ENCODE measurements at places on chromosomes 3 and 15.

DNA sequence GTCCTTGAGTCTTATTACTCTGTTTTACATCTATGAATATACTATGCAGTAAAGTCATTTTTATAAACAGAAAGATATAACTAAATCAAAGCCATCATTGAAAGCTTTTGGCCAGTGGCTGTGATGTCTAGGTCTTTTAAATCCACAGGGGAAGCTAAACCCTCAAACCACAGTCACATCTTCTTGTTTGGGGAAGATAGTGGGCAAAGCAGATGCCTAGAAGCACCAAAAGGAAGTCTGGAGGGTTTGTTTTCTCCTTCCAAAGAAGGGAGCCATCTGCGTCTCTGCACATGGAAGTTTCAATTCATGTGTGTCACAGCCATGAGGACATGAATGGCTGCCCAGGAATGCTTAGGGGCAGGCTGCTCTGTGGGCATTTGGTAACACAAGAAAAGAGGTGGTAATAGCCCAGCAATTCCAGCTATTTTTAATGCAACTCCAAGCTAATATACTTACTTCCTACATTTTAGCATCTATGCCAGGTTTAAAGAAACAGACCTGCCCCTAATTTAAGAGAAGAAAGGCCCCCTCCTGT, 322.2 kb downstream of the SLC9A9 start:
- DNase-seq, result no peak

DNA sequence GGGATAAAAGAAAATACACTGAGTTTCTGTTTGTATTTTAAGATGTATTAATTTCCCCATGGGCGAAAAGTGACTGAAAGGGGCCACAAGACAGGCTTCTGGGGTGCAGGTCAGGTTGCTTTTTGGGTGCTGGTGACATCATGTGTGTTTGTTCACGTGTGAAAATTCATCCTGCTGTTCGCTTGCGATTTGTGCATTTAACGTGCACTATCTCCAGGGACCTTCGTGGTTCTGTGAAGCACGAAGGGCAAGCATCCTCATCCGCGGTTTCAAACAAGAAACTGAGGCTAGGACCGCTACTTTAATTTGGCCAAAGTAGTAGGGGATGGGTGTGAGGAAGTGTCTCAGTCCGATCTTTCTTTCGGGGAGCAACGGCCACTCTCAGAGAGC, 1.6 kb upstream of the SMAD6 start:
- no peak for DNase-seq

GRCh38 chr3:192033246-192033645, 572.3 kb downstream of the PYDC2 start:
- DNase-seq, result no peak

- DNase-seq, result no peak
Observed at GRCh38 chr3:94146455-94146854, 83.6 kb downstream of the NSUN3 start.

- DNase-seq, result no peak
Observed at GRCh38 chr15:82043796-82044372, 1.9 kb downstream of the MEX3B start.

DNA sequence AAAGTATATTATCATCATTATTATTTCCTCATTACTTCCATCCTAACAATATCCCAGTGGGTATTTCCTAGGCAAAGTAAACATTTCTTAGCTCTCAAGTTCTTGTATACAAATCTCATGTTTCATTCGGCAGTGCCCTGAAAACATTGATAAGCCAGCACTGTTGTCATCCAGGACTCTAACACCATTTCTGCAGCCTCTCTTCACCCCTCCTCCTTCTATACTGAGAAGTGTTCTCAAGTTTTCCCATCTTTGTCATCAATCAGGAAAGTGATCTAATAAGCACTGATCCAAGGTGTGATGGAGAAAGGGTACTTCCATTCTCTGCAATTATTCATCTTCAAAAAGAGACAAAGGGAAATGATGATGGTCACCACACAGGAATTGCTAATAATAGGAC, 168.4 kb upstream of the CCDC54 start:
- DNase-seq, result no peak

GRCh38 chr15:90711418-90711824, 5.7 kb upstream of the BLM start:
- no peak for DNase-seq

- DNase-seq, result no peak
Observed at GRCh38 chr3:58006661-58007060, 1.6 kb upstream of the FLNB start.

- no peak for DNase-seq
Observed at GRCh38 chr15:93917181-93917580, 314.2 kb upstream of the MCTP2 start.

DNA sequence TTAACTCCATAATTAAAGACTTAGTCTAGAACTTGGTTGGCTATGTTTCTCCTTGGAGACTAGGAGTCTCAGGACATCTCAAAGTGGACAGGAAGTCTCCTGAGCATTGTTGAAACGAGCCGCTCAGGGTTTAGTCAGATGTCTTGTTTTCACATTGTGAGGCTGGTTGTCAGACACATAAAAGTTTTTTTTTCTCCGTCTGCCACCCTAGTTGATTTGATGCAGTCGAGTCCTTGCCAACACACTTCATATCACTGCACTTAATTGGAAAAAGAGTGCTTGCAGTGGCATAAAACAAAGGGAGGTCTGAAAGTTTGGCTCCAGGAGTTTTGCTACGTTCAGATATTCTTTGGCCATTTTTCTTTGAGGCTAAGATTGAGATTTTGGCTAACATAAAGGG, 92.9 kb downstream of the USP13 start:
- DNase-seq, result no peak

DNA sequence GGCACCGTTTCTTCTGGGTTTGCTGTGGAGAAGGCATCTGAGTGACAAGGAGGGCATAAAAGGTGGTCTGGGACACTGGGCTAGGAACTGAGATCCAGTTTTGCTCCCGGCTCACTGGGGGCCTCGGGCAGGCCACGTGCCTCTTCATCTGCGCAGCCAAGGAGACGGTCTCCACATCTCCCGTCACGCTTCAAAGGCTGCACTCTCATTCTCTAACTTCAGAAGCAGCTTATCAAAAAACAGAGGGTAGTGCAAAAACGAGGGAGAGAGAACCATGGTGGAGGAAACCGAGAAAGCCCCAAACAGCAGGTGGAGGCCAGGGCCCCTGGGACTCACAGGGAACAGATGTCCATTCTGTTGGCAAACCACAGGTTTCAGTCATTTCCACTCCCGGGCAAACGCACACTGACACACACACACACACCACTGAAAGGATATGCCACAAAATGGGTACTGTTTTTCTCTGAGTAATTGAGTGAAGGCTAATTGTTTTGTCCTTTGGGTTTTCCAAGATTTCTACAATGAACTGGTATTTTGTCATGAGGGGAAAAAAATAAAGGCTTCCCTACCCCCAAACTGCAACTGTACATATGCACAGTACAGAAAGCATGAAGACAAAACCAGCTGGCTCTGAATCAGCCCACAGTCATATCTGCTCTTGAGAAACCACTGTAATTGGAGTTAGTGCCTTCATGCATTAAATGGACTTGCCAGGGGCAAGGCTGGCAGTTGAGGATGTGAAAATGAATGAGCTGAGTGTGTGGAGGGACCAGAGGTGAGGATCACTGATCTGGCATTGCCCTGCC, 71.9 kb downstream of the MGLL start:
- DNase-seq, result no peak

- DNase-seq, result no peak
Observed at GRCh38 chr3:157075693-157076420, 84.1 kb downstream of the CCNL1 start.

GRCh38 chr3:33732394-33732793, 14.3 kb upstream of the CLASP2 start:
- no peak for DNase-seq

DNA sequence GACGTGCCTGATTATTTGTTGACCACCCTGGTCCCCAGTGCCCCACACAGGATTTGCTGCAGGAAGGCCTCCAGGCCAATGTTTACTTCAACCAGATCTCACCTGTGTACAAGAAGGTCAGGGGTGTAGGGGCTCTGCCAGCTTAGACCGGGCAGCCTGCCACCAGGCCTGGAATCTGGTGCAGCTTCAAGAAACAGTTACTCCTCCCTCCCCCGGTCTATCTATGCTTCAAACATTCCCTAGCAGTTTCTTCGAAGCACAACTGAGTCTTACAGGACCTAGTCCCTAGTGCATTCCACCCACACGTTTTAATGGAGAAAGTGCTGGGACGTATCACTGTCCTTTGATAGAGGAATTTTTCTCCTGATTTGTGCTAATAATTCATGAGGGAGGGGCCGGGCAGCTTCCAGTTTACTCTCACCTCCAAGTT, 8.0 kb downstream of the SH3BP5 start:
- DNase-seq, result no peak

GRCh38 chr3:164194842-164195241, 883.5 kb downstream of the SI start:
- no peak for DNase-seq

- DNase-seq, result no peak
Observed at GRCh38 chr3:98188545-98188944, 22.0 kb downstream of the OR5H15 start.

DNA sequence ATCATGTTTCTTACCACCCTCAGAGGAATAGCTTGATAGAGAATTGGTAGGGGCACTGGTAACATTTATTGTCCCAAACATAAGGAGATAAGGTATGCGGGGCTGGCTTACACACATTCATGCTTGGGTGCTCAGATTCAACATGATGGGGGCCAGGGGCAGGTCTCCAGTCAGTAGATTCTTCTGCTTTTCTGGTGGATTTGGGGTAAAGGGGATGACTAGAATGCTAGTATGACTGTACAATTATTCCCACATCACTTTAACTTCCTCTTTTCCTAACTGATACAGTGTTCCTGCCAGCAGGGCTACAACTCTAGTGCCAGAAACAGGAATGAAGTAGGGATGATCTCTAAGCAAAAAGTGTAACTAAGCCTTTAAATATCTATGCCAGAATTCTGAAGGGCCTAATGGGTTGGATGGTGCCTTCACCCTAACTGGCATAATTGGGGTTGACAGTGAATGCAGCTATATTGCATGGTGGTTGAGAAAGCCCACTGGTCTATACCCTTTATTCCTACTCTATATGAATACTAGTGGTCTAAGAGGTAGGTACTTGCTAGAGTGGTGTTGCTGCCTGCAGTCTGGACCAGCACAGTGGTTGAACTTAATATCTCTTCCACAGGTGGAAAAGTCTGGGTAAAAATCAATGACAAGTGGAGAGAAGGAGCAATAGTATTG, 117.4 kb downstream of the IL12A start:
- DNase-seq, result no peak

DNA sequence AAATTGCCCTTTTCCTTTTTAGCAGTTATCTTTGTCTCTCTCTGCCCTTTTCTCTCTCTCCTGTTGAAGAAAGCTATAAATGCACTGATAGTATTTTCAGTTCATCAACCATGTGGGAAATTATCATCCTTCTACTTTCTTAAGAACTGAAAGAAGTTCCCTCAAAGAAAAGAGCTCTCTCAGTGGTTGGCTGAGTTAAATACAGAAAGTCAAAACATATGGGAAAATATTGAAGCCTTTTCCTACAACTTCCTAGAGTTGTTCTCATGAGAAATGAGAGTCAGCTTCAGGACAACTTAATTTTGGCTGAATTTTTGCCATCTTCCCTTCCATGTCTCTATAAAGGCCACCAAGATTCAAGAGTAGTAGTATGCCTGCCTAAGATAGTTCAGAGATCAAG, 96.7 kb downstream of the NFKBIZ start:
- no peak for DNase-seq

DNA sequence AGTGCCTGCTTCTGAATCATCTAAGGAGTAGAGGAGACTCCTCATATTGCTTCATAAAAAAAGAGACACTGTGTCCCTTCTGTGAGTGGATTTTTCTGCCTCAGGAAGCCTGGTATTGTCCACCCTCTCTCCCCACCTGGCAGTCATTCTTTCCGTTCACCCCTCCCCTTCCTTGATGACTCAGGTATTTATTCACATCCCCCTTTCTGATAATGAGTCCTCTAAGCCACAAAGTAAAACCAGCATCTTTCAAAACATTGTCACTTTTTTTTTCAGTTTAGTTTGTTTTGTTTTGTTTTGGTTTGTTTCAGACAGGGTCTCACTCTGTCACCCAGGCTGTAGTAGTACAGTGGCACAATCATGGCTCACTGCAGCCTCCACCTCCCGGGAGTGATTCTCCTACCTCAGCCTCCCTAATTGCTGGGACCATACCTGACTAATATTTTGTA, 65.2 kb upstream of the UBE2E1 start:
- DNase-seq, result no peak

DNA sequence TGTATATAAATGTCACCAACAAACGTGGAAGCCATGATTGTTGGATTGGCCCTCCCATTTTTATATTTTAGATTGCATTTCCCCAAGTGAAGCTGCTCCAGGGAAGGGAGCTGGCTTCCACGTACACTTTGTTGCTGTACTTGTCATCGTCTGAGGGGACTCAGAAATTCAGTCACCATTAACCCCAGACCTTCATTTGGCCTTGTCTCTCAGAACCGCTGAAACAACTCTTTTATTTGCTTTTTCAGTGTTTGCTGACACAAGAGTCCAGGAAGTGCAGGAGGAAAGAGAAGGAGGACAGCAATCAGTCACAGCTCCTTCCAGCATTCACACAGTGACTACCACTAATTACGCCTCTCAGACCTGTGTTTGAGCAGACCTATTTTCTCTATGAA, 276.5 kb downstream of the TBL1XR1 start:
- no peak for DNase-seq

DNA sequence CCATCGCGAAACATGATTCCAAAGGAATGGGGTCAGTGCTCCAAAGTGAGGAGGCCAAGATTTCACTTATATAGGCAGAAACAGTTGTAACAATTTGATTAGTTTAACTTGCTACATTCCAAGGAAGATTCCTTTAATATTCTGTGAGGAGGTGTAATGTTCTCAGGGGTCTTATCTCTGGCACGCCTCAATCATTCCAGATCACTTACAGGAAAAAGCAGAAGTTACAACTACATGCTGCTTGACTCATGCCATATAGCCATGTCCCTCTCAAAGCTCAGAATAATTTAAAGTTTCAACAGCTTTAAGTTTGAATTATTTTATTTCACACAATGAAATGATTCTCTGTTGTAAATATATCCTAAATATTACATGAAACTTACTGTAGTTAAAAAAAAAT, 3.5 kb upstream of the FYTTD1 start:
- DNase-seq, result no peak

DNA sequence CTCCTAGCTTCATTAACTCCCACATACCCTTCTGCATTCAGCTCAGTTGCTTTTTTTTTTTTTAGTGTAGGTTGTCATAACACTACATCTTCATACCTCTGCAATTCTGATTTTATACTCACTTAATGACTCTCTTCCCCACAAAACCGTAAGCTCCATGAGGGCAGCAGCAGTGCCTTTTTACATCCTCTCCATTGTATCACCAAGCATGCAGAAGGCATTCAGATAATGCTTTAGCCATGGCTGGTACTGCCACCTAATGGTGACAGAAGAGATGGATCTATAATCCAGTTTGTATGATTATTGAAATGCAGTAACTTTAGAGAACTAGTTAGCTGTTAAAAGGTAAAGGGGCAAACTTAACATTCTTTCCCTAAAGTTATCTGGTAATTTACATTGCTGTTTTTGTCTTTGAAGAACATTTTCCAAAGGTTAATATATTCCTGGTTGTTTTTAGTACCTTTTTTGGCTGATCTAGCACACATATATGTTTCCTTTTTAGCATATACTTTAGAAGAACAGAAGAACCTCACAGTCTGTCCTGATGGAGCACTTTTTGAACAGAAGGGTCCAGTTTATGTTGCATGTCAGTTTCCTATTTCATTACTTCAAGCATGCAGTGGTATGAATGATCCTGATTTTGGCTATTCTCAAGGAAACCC, 36.8 kb downstream of the ATP1B3 start:
- DNase-seq, result peak; percentile 56

GRCh38 chr3:18417904-18418572, 7.1 kb downstream of the SATB1 start:
- no peak for DNase-seq

All from colonic mucosa (tissue), 4 donors.